ENCODE measurements at places on chromosomes 5 and 9.

- DNase-seq, result no peak
These were observed 943.8 kb upstream of the TYRP1 start for GRCh38 chr9:11749396-11749795.

GRCh38 chr9:25570802-25571201 is 107.4 kb downstream of the TUSC1 start:
- no peak for DNase-seq

GRCh38 chr9:38284039-38284575 is 108.4 kb upstream of the ALDH1B1 start:
- DNase-seq, result peak; percentile 59

DNA sequence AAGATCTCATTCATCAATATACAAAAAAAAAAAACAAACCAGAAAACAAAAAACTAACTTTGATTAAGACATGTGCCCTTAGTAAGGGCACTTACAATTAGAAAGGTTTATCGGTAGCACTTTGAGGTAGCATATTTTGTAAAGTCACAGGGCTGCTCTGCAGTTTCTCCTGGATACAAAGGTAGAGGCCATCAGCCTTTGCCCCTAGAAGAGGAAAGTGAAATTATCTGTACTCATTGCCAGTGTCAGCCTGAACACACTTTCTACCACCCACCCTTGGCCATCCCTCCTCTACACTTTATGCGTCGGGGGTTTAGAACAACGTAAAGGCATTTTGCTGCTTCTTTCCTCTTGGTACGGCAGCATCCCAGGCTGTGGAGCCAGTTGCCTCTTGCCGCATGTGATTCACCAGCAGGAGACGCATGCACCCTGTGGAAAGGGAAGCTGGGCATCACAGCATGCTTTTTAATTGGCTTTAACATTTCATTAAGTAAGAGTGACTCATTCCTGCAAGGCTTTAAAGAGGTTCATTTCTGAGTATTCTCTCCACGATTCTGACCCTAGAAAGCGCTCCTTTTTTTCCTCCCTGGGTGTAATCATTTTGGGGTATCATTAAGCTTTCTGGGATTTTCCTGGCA is 84.6 kb downstream of the CEMIP2 start:
- DNase-seq, result no peak

GRCh38 chr5:116583862-116584222 is 9.2 kb upstream of the SEMA6A start:
- DNase-seq, result no peak

GRCh38 chr5:106521701-106522100 is 1149.0 kb downstream of the EFNA5 start:
- DNase-seq, result no peak

GRCh38 chr5:179194201-179194910 is 134.2 kb downstream of the ZNF354C start:
- DNase-seq, result no peak

GRCh38 chr5:81785322-81785721 is 34.4 kb upstream of the SSBP2 start:
- no peak for DNase-seq

GRCh38 chr9:123383512-123384170 is 27.6 kb downstream of the CRB2 start:
- no peak for DNase-seq

- DNase-seq, result no peak
These were observed 11.4 kb upstream of the DUSP1 start for GRCh38 chr5:172782169-172783039.

DNA sequence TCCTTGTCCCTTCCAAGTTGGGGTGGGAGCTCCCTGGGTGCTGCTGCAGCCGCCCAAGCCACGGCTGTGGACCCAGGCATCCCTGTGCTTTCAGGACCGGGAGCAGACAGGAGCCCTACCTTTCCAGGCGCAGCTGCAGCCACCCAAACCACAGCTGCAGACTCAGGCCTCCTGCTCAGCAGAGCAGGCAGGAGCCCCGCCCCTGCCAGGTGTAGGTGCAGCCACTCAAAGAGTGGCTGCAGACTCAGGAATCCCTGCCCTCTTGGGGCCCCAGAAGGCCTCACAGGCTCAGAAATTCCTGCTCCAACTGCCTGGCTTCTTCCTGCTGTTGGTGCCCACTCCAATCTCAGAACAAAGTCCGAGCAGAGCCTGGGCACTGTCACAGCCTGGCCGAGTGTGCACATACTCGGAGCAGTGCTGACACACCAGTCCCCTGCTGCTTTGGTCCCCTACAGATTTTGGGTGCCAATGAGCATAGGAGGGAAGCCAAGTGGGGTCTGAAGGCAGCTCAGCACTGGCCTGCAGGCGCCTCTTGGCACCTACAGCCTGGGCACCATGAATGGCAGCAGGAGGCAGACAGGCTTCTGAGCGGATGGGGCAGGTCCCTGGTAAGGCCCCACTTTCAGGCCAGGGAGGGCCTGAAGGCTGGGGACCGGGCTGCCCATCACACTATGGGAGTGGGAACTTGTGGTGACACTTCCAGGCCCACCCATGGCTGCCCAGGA is 6.0 kb upstream of the TESK1 start:
- DNase-seq, result no peak

- DNase-seq, result no peak
These were observed 19.7 kb upstream of the SNCAIP start for GRCh38 chr5:122292332-122292731.

DNA sequence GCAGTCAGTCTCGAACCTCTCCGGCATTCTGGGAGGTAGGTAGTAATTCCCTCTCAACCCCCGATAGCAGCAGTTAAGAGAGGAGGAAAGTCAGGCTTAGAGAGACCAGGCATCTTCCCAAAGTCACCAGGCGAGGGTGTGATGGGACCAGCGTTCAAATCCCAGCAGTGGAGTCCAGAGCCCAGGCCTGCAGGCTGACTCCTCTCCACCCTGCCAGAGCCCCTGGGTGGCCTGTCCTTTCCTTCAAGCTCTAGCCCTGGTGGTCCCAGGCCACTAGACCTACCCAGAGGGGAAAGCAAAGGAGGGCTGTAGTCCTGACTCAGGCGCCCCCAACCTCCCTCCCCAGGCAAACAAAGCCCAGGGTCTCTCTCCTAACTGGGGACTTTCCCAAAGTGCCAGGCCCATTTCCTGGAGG is 4.2 kb upstream of the NR5A1 start:
- DNase-seq, result no peak

GRCh38 chr9:29838491-29839020 is 2265.3 kb upstream of the C9orf72 start:
- no peak for DNase-seq

GRCh38 chr9:28445211-28445610 is 871.9 kb upstream of the C9orf72 start:
- no peak for DNase-seq

DNA sequence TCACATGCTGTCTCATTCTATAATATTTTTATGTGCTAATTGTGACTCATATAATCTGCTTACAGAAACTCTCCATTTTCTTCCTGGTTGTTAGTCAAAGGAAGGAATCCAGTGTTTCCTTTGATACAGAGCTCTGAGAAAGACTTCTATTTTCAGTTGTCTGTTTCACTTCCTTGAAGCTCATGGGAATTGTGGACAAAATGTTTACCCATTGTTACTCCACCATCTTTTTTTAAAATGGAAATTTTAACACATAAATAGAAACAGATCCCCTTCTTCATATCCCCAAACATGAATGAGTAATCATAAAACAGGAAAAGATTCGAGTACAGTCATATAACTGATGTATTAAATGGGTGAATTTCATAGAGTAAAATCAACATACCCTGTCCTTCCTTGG is 42.0 kb upstream of the KCNN2 start:
- DNase-seq, result no peak

DNA sequence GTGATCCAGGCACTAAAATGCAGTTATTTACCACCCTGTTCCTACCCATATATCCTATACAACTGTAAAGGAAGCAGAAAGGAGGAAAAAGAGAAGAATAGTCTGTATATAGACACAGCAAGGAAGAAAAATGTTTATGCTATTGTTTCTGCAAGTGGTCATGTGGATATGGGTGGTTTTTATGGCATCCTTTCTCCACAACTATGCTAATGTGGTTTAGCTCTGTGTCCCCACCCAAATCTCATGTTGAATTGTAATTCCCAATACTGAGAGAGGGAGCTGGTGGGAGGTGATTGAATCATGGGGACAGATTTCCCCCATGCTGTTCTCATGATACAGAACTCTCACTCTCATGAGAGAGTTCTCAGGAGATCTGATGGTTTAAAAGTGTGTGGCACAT is 439.8 kb downstream of the ZSWIM6 start:
- DNase-seq, result no peak

DNA sequence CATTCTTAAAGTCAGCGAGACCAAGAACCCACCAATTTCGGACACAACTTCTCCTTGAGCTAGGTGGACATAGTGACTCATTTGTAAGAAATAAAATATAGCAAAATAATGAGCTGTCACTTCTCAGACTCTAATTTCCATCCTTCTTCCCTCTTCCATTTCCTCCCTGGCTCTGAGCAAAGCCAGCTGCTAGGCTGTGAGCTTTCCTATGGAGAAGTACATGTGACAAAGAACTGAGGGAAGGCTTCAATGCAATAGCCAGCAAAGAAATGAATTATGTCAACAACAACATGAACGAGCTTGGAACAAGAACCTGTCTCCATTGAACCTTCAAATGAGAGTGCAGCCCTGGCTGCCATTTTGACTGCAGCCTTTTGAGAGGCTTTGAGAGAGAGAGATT is 25.9 kb upstream of the SELENOP start:
- no peak for DNase-seq

DNA sequence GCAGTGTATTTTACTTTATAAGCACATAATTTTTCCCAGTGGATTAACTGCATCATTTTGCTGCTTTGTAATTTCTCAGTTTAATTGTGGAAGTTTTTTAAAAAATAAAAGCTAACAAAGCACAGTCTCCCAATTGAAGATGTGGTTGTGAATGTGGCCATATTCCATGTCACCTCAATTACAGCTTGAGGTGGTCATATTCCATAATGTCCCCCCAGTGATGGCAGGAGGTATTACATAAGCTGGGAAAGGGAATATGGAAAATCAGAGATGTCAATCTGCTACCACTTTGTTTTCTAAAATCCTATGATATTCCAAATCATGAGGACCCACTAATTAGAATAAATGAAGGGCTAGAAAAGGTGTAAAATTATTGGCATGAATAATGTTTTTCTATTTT is 1672.0 kb upstream of the CDH9 start:
- DNase-seq, result no peak

DNA sequence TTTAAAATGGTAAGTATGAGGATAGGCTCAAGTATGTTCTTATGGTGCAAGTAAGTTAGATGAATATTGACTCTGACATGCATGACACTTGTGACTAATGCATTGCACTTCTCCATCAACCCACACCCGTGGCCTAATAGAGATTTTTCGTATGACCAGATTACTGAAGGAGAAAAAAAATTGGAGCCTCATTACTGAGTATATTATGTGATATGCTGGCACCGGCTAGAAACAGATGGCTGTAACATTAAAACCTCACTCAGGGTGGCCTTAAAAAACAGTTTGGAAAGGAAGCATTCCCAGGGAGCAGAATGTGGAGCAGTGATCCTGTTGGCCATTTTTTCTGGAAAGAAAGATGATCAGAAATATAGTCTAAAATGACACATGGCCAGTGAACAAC is 766.4 kb downstream of the PRELID2 start:
- DNase-seq, result no peak

GRCh38 chr9:134566936-134567335 is 74.7 kb upstream of the COL5A1 start:
- DNase-seq, result no peak

- no peak for DNase-seq
These were observed 12.8 kb downstream of the FGFR4 start for GRCh38 chr5:177099422-177100093.

- no peak for DNase-seq
These were observed 449.2 kb upstream of the ACTBL2 start for GRCh38 chr5:57931807-57932206.

DNA sequence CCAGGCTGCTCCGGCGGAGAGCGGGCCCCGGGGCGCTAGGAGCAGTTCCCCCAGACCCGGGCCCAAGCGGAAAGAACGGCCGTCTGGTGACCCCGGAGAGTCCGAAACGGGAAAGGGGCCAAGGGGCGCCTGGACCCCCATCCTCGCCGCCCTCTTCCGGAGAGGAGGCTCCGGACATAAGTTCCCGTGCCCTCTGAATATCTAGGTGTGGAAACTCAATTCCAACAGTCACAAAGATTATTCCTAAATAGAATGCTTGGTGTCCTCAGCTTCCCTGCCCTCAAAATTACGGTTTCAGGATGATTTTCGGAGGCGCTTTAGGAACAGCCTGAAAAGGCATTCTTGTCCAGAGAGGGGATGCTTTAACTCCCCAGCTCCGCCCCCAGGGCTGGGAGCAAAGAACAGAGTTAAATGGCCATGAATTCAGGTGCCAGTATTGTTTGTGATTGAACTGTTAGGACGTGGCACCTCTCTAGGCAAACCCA is 681 bp upstream of the LHFPL2 start:
- DNase-seq, result peak; percentile 86

GRCh38 chr5:36530215-36530614 is 76.2 kb upstream of the SLC1A3 start:
- no peak for DNase-seq

GRCh38 chr5:6488021-6488420 is 39.4 kb downstream of the UBE2QL1 start:
- DNase-seq, result no peak

- no peak for DNase-seq
These were observed 145.1 kb downstream of the GCNT1 start for GRCh38 chr9:76603931-76604570.

- no peak for DNase-seq
These were observed 21.0 kb upstream of the TLX3 start for GRCh38 chr5:171288066-171288465.

DNA sequence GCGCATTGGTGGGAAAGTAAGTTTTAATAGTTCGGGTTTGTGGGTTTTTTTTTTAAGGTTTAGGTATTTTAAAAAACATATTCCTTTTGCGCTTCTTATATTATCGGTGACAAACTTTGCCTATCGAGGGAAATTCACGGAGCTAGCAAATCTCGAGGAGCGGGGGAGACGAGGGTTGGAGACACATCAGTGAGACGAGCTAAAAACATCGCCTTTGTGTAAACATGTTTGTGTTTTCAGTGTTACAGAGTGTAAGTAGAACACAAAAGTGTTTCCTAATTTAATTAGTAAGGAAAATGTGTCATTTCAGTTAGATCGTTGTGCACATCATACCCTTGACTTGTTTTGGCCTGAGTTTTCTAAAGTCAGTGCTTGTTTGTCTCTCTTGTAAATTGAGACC is 945 bp downstream of the BTF3 start:
- no peak for DNase-seq

DNA sequence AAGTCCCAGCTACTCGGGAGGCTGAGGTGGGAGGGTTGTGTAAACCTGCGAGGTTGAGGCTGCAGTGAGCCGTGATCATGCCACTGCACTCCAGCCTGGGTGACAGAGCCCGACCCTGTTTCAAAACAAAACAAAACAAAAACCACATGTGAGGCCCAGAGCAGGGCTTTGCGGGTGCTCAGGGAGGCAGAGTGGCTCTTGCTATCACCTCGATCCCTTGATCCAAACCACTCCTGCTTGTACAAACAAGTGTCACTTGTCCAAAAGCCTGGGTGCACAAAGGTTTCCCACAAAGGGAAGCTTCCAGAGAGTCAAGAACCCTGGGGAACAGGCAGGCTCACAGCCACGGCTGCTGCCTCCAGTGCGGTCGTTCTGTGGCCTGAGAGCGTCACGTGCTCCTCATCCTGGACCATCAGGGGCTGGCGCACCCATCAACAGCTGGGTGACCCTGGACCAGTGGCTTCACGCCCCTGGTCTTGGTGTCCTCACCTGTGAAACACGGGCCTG is 162.7 kb downstream of the C9orf50 start:
- no peak for DNase-seq

GRCh38 chr5:41951224-41951623 is 26.1 kb downstream of the FBXO4 start:
- no peak for DNase-seq

All from lower leg skin (tissue), 4 donors.